ENCODE measurements at places on chromosomes 7 and 10.

GRCh38 chr10:129537151-129537550, 70.1 kb downstream of the MGMT start:
- H3K4me1 ChIP-seq = no peaks in the 10 kb centered on the region
- no peak overlapping the region for H3K27ac ChIP-seq
- H3K27me3 ChIP-seq = no peaks in the 10 kb centered on the region
- H3K4me3 ChIP-seq = no peak overlapping the region
- H3K36me3 ChIP-seq = peaks cover 7% of the 10 kb centered on the region
- DNase-seq = no peak

DNA sequence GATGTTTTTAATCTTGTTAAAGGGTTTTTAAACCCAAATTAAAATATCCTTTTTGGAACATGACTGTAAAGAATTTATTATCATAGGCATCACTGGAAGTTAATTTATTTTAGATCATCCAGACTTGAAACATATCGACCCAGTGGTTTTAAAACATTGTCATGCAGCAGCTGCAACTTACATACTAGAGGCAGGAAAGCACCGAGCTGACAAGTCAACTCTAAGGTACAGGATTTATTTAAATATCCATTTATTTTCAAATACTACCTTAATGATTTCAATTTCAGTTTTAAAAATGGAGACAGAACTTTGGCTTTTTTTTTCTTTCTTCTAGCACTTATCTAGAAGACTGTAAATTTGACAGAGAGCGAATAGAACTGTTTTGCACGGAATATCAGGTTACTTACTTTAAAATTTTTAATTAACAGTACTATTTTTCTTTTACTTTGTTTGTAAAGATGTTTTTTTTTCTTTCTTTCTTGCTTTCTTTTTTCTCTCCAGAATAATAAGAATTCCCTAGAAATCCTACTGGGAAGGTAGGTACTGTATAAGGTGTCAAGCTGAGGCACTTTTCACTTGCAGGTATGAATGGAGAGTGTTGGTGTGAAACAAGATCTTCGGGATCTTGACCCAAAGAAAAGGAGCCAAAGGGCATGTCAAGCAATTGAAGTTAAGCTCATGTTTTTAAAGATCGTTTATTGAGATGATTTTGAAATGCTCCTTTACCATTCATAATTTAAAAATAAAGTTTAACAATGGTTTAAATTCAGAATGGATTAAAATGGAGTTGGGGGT, 1.8 kb downstream of the COMMD3 start:
- no peaks in the 10 kb centered on the region for H3K27me3 ChIP-seq
- peak overlapping the region; percentile 91 for H3K4me3 ChIP-seq
- no peaks in the 10 kb centered on the region for H3K36me3 ChIP-seq
- no peak overlapping the region for H3K27ac ChIP-seq
- DNase-seq = no peak
- peaks cover 9% of the 10 kb centered on the region for H3K4me1 ChIP-seq

GRCh38 chr7:126776498-126776897, 476.2 kb downstream of the GRM8 start:
- no peak for DNase-seq
- no peak overlapping the region for H3K27ac ChIP-seq
- H3K27me3 ChIP-seq = no peaks in the 10 kb centered on the region
- no peak overlapping the region for H3K4me3 ChIP-seq
- H3K36me3 ChIP-seq = no peaks in the 10 kb centered on the region

DNA sequence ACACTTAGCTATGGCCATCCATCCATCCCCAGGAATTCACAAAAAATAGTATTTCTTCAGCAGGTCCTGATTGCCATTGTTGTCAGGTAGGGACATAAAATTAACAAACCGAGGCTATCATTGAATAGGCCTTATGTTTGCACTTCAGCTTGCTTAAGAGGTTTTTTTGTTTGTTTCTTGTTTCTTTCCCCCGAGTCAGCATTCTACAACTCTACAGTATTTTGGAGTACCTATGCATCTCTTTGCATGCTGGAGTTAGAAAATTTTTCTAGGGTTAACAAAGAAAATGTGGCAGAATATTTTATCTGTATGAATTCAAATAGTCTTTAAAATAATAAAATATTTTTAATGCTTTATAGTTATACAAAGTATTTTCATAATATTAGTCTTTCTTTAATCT, 26.3 kb downstream of the CHRM2 start:
- H3K36me3 ChIP-seq = no peaks in the 10 kb centered on the region
- no peak overlapping the region for H3K4me3 ChIP-seq
- H3K4me1 ChIP-seq = no peaks in the 10 kb centered on the region
- H3K27ac ChIP-seq = no peak overlapping the region
- H3K27me3 ChIP-seq = no peaks in the 10 kb centered on the region
- DNase-seq = no peak

- H3K27ac ChIP-seq = no peak overlapping the region
- DNase-seq = no peak
- H3K4me1 ChIP-seq = peaks cover 6% of the 10 kb centered on the region
- H3K27me3 ChIP-seq = no peaks in the 10 kb centered on the region
- no peaks in the 10 kb centered on the region for H3K36me3 ChIP-seq
Measured at GRCh38 chr10:78975926-78976325, 92.8 kb upstream of the ZMIZ1 start.

DNA sequence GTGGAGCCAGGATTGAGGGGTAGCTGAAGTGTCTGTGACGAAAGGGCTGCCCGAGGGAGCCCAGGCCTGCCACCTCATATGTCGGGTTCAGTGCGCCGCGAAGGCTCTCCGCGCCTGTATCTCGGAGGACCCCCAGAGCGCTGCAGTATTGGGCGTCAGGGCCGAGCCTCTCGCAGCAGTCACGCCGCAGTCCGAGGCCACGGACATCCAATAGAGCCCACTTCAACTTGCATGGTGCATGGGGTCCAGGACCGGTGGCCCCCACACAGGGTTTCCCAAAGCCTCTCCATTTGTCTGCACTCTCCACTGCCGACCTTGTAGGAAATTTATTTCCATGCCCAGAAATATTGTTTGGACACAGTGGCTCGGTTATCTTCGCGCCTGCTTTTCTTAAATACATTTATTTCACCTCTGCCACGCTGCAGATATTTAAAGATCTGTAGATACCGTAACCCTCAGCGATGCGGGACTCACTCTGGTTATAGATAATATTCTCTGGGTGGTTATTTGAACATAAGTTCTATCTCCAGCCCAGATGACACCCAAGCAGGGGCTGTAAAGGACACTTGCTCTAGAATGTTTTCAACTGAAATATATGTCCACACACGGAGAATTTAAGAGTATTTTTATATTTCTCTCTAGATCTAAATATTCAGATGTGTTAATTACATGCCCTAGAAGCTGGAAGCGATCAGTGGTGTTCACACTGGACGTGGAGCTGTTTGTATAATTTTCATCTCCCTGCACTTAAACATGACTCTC, 5.1 kb upstream of the ZNF503 start:
- H3K4me3 ChIP-seq = no peak overlapping the region
- no peaks in the 10 kb centered on the region for H3K36me3 ChIP-seq
- no peak overlapping the region for H3K27ac ChIP-seq

DNA sequence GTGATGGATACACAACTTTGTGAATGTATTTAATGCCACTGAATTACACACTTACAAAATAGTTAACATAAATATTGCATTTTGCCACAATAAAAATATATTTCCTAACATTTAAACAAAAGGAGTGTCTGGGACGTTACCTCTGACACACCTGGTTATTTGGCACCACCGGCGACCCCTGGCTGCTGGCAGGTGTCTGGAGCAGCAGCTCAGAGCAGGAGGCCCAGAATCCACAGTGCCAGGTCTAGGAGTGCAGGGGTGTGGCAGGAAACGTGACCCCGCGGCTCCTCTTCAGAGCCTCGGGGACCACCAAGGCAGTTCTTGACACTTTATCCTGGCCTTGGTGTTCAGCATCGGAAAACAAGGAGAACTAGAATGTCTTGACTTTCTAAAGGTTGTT, 46.3 kb downstream of the MGMT start:
- no peak overlapping the region for H3K4me3 ChIP-seq
- no peaks in the 10 kb centered on the region for H3K36me3 ChIP-seq
- no peak for DNase-seq
- no peak overlapping the region for H3K27ac ChIP-seq
- no peaks in the 10 kb centered on the region for H3K4me1 ChIP-seq
- H3K27me3 ChIP-seq = no peaks in the 10 kb centered on the region

Data from ascending aorta (tissue), 2 donors.